ENCODE measurements at places on chromosomes 6 and 20. TPM values are rescaled to one million over a fixed set of nuclear protein-coding genes. Genes with fewer than 3 reads are reported as not detected.

GRCh38 chr6:215335-216034 is 76.8 kb upstream of the DUSP22 start:
- DNase-seq: no peak

DNA sequence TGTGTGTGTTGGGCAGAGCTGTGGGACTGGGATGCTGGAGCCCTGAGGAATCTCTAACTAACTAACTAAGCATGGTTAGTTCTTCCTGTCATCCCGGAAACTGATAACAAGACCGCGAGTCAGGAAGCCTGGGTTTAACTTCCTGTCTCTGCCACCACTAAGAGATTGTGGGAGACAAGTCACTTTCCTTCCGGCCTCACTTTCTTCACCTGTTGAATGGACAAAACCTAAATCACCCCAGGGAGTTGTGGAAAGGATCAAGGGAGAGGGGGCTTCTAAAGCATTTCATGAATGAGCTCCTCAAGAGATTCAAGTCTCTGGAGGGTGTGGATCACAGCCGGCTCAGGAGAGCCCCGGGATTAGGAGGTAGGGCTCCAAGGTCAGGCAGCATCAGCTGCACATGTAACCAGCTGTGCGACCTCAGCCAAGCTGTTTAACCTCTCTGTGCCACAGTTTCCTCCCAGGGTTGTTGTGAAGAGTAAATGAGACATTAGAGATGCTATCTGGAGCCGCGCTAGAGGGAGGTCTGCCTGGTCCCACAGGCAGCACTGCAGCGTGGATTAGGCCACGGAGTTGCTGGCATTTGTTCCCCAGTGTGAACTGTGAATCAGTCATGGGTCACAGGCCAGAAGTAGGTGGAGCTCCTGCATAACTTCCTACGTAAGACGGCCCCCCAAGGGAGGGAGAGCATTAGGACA is 105.1 kb downstream of the TOX2 start:
- peak; percentile 51 for DNase-seq

DNA sequence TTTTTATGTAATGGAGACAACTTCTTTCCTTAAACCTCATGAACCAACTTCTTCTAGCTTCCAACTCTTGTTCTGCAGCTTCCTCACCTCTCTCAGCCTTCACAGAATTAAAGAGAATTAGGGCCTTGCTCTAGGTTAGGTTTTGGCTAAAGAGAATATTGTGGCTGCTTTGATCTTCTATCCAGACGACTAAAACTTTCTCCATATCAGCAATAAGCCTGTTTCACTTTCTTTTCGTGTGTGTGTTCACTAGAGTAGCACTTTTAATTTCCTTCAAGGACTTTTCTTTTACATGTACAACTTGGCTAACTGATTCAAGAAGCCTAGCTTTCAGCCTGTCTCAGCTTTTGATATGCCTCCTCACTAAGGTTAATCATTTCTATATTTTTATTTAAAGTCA is 596.1 kb upstream of the NRSN1 start:
- no peak for DNase-seq

DNA sequence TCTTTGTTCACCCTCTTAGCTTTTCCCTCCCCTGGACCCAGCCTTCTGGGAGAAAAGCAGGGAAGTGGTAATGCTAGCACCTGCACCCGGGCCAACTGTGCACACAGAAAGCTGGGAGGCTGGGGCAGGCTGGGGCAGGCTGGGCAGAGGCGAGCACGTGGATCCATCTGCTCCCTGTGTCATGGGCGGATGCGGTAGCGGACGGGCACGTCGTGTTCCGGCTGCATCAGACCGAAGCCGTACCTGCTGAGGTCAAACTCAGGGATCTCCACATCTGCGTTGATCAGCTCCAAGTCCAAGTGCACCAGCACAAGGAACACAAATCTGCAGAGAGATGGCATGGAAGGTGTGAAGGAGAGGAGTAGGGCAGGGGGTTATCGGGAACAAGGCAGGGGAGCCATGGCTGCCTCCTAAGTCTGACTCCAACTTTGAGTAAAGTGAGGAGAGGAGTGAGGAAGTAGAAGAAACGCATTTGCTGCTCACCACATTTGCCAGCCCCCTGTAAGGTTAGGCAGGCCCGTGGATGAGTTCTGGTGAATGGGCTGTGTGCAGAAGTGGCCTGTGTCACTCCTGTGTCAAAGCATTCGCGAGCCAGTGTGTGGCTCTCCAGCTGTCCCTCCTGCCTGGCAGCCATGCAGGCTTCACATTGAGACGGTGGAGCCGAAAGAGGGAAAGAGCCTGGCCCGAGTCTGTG is 25.4 kb upstream of the KCNB1 start:
- no peak for DNase-seq

DNA sequence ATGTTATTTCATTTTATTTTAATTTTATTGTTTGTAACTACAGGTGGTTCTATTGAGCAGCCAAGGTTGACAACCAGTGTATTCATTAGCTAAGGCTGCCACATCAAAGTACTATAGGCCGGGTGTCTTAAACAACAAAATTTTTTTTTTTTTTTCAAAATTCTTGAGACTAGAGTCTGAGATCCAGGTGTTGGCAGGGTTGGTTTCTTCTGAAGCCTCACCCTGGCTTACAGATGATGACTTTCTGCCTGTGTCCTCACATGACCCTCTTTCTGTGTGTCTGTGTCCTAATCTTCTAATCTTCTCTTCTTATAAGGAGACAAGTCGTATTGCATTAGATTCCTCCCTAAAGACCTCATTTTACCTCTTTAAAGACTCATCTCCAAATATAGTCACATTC is 208.4 kb downstream of the MANEA start:
- no peak for DNase-seq

- no peak for DNase-seq
Observed at GRCh38 chr6:134888316-134888715, 61.6 kb downstream of the ALDH8A1 start.

- no peak for DNase-seq
Observed at GRCh38 chr6:81625216-81625615, 127.3 kb downstream of the TENT5A start.

GRCh38 chr20:58466729-58467571 is 48.2 kb downstream of the APCDD1L start:
- DNase-seq: no peak

DNA sequence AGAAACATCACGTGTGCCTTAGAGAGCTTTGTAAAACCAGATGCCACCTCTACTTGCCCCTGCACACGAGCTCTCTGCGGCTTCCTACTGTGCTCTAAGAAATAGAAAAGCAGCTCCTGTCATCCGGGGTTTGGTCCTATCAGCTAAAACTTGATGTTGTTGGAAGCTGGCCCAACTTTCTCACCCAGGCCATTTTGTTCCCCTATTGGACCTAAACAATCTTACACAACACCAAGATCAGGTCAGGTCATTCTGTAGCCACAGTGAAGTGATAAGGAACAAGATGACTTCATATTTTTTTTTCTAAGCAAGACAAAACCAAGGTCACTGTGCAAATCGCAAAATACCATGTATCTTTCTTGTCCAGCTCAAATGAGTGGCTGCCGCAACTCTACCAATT is 486.0 kb downstream of the PTPRT start:
- DNase-seq: no peak

GRCh38 chr6:111748231-111748647 is 125.0 kb downstream of the FYN start:
- DNase-seq: no peak

- no peak for DNase-seq
Observed at GRCh38 chr6:157077251-157077650, 246.1 kb downstream of the TMEM242 start.

- no peak for DNase-seq
Observed at GRCh38 chr20:59425572-59425971, 125.2 kb downstream of the EDN3 start.

- DNase-seq: no peak
Observed at GRCh38 chr20:61328911-61329558, 77.0 kb downstream of the CDH4 start.

GRCh38 chr6:159234102-159234553 is 64.9 kb downstream of the FNDC1 start:
- no peak for DNase-seq

DNA sequence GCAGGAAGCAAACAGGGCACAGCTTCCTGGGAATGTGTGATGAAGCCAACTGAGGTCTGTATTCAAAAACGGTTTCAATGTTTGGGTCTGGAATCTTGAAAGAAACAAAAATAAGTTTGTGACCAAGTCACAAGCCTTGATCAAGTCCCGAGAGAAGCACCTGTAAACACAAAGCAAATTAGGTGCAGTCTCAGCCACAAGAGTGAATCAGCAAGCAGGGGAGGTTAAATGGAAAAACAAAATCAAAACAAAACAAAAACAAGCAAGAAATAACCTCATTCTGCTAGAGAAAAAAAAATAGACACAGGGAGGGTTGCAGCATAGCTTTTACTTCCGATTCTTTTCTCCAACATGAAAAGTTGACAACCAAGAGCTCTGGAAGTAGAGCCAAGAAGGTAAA is 201.7 kb downstream of the CLIC5 start:
- no peak for DNase-seq

DNA sequence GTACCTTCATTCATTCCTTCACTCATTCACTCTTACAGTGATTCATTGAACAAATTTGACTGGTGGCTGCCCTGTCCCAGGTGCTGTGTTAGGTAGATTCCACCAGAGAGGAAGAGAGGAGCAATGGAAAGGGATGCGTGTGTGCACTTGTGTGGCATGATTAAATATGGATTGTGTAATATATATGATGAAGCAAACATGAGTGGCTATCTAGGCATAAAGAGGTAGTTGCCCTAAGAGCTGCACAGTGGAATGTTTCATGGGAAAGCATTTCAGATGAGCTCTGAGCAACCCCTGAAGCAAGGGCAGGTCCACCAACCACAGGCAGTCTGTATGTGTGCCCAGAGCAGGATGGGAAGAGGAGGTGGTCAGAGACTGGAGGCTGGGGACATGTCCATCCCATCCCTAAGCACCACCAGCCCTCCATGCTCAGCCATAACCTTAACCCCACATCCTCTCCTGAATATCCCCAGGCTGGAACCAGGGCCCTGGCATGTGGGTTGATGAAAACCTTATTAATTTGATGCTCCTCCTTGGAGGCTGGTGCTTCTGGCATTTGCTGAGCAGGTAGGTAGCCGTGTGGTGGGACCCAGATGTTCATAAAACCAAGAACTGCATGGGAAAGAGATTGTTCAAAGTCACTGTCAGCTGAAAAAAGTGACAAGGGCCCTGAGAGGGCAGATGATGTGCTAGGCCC is 226.2 kb downstream of the SYNDIG1 start:
- DNase-seq: no peak

GRCh38 chr6:147564556-147564955 is 56.1 kb downstream of the SAMD5 start:
- no peak for DNase-seq

- no peak for DNase-seq
Observed at GRCh38 chr6:44169886-44170570, 11.4 kb downstream of the CAPN11 start.

- no peak for DNase-seq
Observed at GRCh38 chr20:20139403-20139802, 87.1 kb downstream of the CFAP61 start.

GRCh38 chr20:23021541-23021940 is 13.6 kb upstream of the SSTR4 start:
- no peak for DNase-seq

Gene SPDEF
- total RNA-seq: not detected

Gene CCR6
- not detected for total RNA-seq

All from left ventricle myocardium superior (tissue), 1 donor.